Endodermal cell (in vitro differentiated cells): ENCODE measurements at places on chromosomes 3 and 15.

DNA sequence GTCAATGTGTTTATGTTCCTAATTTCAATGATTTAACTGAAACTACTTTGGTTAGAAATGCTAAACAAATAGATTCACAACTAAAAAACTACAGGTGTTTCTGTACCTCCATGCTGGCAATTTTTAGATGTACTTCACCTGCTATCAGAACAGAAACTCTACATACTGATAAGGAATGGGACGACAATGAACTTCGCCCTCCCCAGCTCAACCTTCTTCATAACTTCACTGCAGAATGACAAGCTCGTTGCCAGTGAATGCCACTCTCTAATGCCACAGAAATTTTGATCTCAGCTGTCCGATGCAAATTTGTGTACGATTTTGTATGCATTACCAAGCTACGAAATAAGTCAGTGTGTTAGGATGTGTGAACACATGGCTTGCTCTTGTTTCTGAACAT is 133.4 kb downstream of the FOXP1 start:
- H3K4me3 ChIP-seq = no peak overlapping the region
- no peak overlapping the region for H3K27ac ChIP-seq
- DNase-seq = no peak
- H3K36me3 ChIP-seq = no peaks in the 10 kb centered on the region

- no peak for DNase-seq
- no peaks in the 10 kb centered on the region for H3K4me1 ChIP-seq
- no peak overlapping the region for H3K27ac ChIP-seq
- H3K4me3 ChIP-seq = no peak overlapping the region
- no peaks in the 10 kb centered on the region for H3K27me3 ChIP-seq
- no peaks in the 10 kb centered on the region for H3K36me3 ChIP-seq
Measured at GRCh38 chr3:195163719-195164572, 107.0 kb downstream of the XXYLT1 start.

- no peaks in the 10 kb centered on the region for H3K27me3 ChIP-seq
- H3K36me3 ChIP-seq = peaks cover 20% of the 10 kb centered on the region
- DNase-seq = peak; percentile 99
- peaks cover 2% of the 10 kb centered on the region for H3K4me1 ChIP-seq
- H3K27ac ChIP-seq = no peak within 1 kb of the TSS
- H3K4me3 ChIP-seq = peak within 1 kb of the TSS; percentile 99
Measured at GRCh38 chr3:138594150-138594934, at the start of gene CEP70. CEP70 (minus strand) TSS chr3:138594260; CDS start chr3:138572927, 21,333 bp downstream.

DNA sequence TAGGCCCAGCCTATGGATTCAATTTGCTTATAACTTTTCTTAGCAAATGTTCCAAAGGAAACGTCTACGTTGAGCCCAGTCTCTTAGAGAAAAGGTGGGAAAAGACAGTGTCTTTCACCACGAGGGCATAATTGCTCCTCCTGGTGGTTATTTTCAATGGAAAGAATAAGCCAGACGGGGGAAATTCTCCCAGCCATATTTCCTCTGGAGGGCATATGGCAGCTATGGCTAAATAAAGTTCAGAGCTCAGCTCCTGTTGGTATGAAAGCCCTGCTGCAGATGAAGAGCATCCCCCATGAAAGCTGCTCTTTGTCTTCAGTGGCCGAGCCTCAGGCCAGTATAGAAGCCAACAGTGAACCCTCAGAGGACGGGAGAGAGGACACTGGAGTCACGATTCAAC is 297.9 kb downstream of the RYR3 start:
- H3K4me3 ChIP-seq = no peak overlapping the region
- H3K4me1 ChIP-seq = no peaks in the 10 kb centered on the region
- no peaks in the 10 kb centered on the region for H3K27me3 ChIP-seq
- no peaks in the 10 kb centered on the region for H3K36me3 ChIP-seq
- no peak for DNase-seq
- no peak overlapping the region for H3K27ac ChIP-seq

DNA sequence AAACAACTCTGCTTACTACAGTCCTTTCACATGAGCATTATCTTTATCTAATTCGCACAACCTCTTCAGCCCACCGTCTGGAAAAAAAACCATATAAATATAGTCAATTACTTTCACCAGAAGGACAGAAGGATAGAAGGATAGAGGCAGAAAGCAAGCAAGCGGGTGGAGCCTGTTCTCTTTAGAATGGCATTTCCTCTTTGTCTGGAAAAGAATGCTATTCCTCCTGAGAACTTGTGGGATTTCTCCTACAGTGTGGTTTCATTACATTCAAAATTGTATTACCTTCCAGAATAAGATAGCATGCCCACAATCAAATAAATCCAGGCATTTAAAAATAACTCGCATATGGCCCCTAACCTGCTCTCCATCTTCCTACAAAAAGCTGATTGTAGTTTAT is 23.1 kb downstream of the SLC30A4 start:
- H3K27ac ChIP-seq = no peak overlapping the region
- H3K27me3 ChIP-seq = no peaks in the 10 kb centered on the region
- peaks cover 5% of the 10 kb centered on the region for H3K4me1 ChIP-seq
- no peak overlapping the region for H3K4me3 ChIP-seq
- DNase-seq = no peak

- no peak overlapping the region for H3K4me3 ChIP-seq
- H3K27ac ChIP-seq = no peak overlapping the region
- peaks cover 3% of the 10 kb centered on the region for H3K4me1 ChIP-seq
- H3K36me3 ChIP-seq = no peaks in the 10 kb centered on the region
Measured at GRCh38 chr3:69388241-69388640, 2.4 kb upstream of the FRMD4B start.

- no peaks in the 10 kb centered on the region for H3K27me3 ChIP-seq
- H3K4me1 ChIP-seq = no peaks in the 10 kb centered on the region
- no peaks in the 10 kb centered on the region for H3K36me3 ChIP-seq
- no peak for DNase-seq
Measured at GRCh38 chr3:121885386-121885785, 8.8 kb upstream of the SLC15A2 start.

DNA sequence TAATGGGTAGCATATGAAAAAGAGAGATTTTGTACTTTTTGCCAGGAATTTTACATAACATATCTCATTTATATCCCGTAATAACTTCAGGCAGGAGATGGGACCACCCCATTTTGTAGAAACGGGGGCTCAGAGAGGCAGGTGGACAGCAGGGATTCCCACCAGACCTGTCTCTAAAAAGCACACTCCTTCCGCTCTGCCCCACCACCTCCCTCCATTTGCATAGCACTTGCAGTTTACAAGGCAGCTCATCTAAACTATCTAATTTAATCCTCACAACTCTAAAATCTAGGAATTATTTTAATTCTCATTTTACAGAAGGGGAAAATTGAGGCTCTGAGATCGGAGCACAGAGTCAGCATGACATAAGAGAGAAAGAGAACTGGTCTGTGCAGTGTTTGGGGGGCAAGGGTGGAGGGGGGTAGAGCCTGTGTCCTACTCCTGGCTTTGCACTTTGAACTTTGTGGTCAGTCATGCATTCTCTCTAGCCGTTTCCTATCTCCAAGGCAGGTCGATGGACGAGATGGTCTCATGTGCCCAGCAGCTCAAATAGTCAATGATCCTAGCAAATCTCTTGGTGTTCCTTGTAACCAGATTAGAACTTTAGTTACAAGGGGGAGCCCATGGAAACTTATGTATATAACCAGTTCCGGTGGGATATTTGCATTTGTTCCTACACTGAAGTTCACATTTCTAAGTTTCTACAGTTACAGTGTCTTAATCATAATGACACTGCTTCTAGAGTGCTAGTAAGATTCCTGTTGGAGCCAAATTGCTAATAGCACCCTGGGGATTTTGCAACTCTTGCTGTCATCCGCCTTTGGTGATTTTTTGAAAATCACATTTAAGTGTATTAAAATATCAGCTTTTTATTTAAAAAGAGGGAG is 18.6 kb downstream of the CRYGS start:
- no peak overlapping the region for H3K4me3 ChIP-seq
- H3K27me3 ChIP-seq = no peaks in the 10 kb centered on the region
- no peak for DNase-seq
- H3K36me3 ChIP-seq = no peaks in the 10 kb centered on the region

GRCh38 chr3:187849016-187849654 is 103.9 kb upstream of the BCL6 start:
- no peak overlapping the region for H3K27ac ChIP-seq
- no peak overlapping the region for H3K4me3 ChIP-seq
- no peak for DNase-seq
- peaks cover under 1% of the 10 kb centered on the region for H3K4me1 ChIP-seq
- no peaks in the 10 kb centered on the region for H3K27me3 ChIP-seq

- H3K27me3 ChIP-seq = no peaks in the 10 kb centered on the region
- DNase-seq = peak; percentile 31
- no peak overlapping the region for H3K4me3 ChIP-seq
- no peaks in the 10 kb centered on the region for H3K4me1 ChIP-seq
- peaks cover 26% of the 10 kb centered on the region for H3K36me3 ChIP-seq
Measured at GRCh38 chr3:141259821-141260629, 28.4 kb downstream of the PXYLP1 start.

DNA sequence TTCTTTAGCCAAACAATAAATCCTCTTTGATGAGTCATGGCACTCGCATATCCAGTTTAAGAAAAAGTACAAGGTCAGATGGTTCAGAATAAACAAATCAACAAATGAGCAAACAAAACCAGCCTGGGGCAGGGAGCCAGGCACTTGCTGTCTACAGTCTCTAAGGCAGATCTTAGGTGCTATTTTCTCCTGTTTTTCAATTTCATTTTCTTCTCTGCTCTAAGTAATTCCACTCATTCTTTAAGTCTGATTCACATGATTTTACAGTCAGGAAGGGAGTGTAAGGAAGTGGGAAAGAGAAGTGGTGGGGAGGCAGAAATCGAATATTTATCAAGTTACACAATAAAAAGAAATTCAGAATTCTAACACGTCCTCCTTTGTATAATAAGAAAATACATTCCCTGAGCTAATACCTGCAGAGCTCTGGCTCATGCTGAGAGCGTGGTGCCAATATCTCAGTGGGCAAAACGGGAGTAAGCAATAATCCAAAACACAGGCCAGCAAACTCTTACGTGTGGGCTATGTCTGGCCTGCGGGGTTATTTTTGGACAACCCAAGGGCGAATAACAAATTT is 298.6 kb downstream of the ADAMTS17 start:
- no peaks in the 10 kb centered on the region for H3K4me1 ChIP-seq
- no peak for DNase-seq
- H3K4me3 ChIP-seq = no peak overlapping the region
- H3K27ac ChIP-seq = no peak overlapping the region

DNA sequence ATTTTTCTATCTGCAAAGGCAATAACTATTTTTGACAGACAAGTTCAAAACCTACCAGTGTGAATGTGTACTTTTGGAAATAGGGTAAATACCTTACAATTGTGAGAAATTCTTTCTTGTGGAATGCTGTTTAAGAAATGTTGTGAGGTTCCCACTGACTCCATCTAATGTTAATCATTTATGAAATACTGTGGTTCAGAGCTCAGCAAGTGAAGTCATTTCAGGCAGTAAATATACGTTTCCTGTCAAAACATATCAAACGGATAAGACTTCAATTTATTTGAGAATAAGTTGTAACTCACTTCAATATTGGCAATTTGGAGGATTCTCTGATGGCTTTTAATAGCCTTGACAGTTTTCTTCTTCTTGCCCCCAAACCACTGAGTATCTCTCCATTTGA is 16.4 kb downstream of the TAFA4 start:
- no peaks in the 10 kb centered on the region for H3K4me1 ChIP-seq
- DNase-seq = no peak
- H3K4me3 ChIP-seq = no peak overlapping the region

DNA sequence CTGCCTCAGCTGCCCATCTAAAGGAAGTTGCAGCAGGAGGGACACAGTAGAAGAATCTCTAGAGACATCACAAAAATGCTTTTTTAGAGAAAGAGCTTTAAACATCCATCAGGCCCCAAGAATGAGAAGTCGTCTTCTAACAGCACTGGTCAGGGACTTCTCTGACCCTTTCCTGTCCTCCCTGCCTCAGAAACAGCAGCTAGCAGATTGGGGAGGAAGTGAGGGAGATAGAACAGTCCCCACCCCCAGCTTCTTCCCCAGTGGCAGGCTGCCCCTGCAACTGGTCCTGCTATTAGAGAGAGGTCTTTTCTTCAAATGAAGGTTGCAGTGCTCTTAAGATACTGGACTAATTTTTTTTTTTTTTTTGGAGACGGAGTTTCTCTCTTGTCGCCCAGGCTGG is 55.1 kb downstream of the PDE8A start:
- peaks cover 4% of the 10 kb centered on the region for H3K4me1 ChIP-seq
- no peak for DNase-seq
- no peak overlapping the region for H3K4me3 ChIP-seq
- H3K36me3 ChIP-seq = no peaks in the 10 kb centered on the region
- no peak overlapping the region for H3K27ac ChIP-seq
- no peaks in the 10 kb centered on the region for H3K27me3 ChIP-seq

- H3K4me1 ChIP-seq = peaks cover 11% of the 10 kb centered on the region
- peak overlapping the region; percentile 66 for H3K27ac ChIP-seq
- H3K27me3 ChIP-seq = no peaks in the 10 kb centered on the region
- no peaks in the 10 kb centered on the region for H3K36me3 ChIP-seq
Measured at GRCh38 chr3:13788522-13789424, 91.1 kb downstream of the WNT7A start.

GRCh38 chr3:194865615-194866014 is 179.9 kb downstream of the FAM43A start:
- H3K27ac ChIP-seq = no peak overlapping the region
- no peaks in the 10 kb centered on the region for H3K36me3 ChIP-seq

GRCh38 chr3:27278383-27279055 is 90.7 kb downstream of the NEK10 start:
- no peaks in the 10 kb centered on the region for H3K36me3 ChIP-seq
- no peaks in the 10 kb centered on the region for H3K27me3 ChIP-seq
- no peak overlapping the region for H3K27ac ChIP-seq
- H3K4me3 ChIP-seq = no peak overlapping the region
- no peak for DNase-seq
- H3K4me1 ChIP-seq = no peaks in the 10 kb centered on the region

- H3K4me3 ChIP-seq = no peak overlapping the region
- H3K36me3 ChIP-seq = peaks cover 27% of the 10 kb centered on the region
- no peaks in the 10 kb centered on the region for H3K27me3 ChIP-seq
- H3K27ac ChIP-seq = peak overlapping the region; percentile 25
Measured at GRCh38 chr15:88637841-88638625, 783 bp upstream of the ISG20 start.

- no peaks in the 10 kb centered on the region for H3K36me3 ChIP-seq
- peaks cover 31% of the 10 kb centered on the region for H3K27me3 ChIP-seq
- no peak overlapping the region for H3K4me3 ChIP-seq
- peaks cover 13% of the 10 kb centered on the region for H3K4me1 ChIP-seq
- DNase-seq = no peak
- H3K27ac ChIP-seq = no peak overlapping the region
Measured at GRCh38 chr15:70438776-70439175, 324.6 kb downstream of the UACA start.
